ENCODE measurements at places on chromosomes 7 and 10. TPM values are rescaled to one million over a fixed set of nuclear protein-coding genes. Genes with fewer than 3 reads are reported as not detected.

GRCh38 chr7:20828947-20829346 lies 42.3 kb upstream of the SP8 start:
- DNase-seq = no peak

DNA sequence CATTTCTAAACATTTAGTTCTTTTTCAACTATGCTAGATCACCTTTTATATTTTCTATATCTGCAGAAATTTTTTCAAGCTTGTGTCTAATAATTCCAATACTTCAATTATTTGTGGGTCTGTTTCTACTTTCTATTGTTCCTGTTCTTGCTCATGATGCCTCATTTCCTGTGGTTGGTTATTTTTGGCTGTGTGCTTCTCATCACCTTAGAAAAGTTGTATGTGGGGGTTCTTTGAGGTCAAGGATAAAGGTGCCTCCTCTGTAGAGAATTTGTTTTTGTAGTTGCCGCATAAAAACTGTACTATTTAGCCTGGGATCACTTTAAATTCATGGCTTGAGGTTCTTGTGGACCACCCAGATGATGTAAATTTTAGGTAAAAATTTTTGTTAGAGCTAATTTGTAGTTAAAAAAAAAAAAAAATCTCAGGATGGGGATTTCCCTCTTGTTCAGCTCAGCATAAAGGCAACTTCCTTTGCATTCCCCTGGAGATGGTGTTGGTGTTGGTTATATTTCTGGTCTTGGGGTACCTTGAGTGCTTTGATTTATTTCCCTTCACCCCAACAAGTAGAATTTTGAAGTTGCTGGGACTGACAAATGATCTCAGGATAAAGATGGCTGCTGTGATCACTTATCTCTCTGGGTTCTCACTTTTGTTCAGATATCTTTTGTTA lies 27.0 kb upstream of the JAZF1 start:
- DNase-seq = peak; percentile 62

The C7orf57 gene
- not detected for total RNA-seq

DNA sequence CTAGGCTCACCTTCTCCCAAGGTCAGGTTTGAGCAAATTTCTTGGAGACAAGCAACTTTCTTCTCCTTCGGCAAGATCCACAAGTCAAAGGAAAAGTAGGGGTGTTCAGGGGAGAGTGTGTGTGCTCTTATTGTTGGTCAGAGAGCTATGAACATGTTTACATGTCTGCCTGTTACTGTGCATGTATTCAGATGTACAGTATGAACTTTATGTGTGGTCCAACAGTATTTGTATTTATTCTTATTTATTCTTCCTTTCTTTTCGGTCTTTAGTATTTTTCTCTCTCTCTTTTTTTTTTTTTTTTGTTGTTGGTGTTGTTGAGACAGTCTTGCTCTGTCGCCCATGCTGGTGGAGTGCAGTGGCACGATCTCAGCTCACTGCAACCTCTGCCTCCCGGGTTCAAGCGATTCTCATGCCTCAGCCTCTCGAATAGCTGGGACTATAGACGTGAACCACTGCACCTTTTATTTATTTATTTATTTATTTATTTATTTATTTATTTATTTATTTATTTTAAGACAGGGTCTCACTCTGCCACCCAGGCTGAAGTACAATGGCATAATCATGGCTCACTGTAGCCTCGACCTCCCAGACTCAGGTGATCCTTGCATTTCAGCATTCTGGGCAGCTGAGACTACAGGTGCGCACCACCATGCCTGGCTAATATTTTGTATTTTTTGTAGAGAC lies 38.2 kb downstream of the PLAU start:
- DNase-seq = no peak

- peak; percentile 72 for DNase-seq
Observed at GRCh38 chr10:86868353-86868752, 89.1 kb downstream of the MMRN2 start.

The RAPGEF5 gene
- 269 TPM for total RNA-seq

The CREB5 gene
- total RNA-seq = 1.5 TPM

The GLRX3 gene
- total RNA-seq = 98.4 TPM

Measured in dermis blood vessel endothelial cell (primary cell).